Stimulated activated CD8-positive, alpha-beta memory T cell treated with anti-CD3 and anti-CD28 coated beads, Interleukin-4, amount 100 ng/mL, for 24 hours (primary cell): ENCODE measurements at places on chromosomes 5 and 9.

- no peak for DNase-seq
Observed at GRCh38 chr9:112103405-112103804, 71.7 kb downstream of the SUSD1 start.

DNA sequence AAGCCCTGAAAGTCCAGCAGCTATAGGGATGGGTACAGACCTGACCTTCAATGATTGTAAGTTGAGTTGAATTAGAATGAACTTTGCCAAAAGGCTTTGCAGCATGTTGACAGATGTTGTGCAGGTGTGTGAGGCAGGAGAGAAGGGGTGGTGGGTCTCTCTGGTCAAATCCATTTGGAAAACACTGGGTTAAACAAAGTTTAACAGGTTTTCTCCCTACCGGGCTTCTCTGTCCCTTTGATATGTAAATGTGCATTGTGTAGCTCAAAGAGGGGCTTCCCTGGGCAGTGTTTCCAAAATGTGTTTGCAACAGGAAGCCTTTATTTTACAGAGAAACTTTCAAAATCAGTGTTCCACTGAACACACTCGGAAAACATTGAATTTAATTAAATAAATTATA lies 72.1 kb upstream of the BRINP1 start:
- DNase-seq: no peak

GRCh38 chr5:35087991-35088390 lies 40.2 kb upstream of the AGXT2 start:
- no peak for DNase-seq

GRCh38 chr9:88477300-88477751 lies 57.7 kb upstream of the NXNL2 start:
- DNase-seq: no peak

DNA sequence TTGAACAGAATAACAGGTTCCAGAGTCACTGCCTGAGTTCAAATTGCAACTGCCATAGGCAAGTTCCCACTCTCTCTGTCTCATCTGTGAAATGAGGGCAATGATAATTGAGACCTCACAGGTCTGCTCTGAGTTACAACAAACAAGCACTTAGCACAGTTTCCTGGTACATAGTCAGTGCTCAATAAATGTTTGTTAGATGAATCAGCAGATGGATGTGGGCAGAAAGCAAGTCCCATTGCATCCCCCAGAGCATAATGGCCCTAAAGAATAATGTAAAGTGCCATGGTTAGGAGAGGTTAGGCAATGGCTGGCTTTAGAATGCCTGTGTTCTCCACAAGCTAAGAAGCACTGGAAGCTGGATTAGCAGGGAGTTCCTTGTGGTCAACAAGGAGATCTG lies 136.5 kb upstream of the LARP1 start:
- DNase-seq: no peak

DNA sequence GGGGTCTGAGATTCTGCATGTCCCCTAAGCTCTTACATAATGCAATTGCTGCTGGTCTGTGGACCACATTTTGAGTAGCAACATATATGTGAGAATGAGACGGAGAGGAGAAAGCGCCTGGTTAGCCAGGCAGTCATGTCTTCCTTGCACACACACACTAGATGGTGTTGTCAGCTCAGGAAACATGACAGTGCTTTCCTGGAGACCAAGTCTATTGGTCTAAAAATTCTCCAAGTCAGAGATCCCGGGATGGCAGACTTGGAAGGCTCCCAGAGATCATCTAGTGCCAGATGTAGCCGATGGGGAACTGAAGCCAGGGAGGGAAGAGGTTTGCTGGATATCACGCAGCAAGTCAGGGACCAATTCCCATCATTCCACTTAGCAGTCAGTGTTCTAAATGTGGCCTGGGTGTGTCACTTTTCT lies 53.4 kb downstream of the GALNT12 start:
- DNase-seq: no peak

- DNase-seq: no peak
Observed at GRCh38 chr5:140563596-140563995, 802 bp downstream of the APBB3 start.

DNA sequence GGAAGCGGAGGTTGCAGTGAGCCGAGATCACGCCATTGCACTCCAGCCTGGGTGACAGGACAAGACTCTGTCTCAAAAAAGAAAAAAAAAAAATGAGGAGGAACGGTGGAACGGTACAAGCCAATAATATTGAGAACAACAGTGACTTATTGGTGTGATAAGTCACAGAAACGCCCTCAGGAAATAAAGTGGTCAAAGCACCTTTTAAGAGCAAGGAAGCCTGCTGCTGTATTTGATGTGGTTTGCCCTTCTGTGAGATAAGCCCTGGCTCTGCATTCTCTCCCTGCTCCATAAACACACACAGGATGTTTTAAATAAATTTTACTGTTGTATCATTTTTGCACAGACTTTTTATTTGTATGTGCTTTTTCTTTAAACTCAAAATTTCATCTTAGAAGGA lies 269.9 kb upstream of the MSX2 start:
- DNase-seq: no peak

GRCh38 chr9:19009391-19009965 lies 23.5 kb downstream of the SAXO1 start:
- no peak for DNase-seq

DNA sequence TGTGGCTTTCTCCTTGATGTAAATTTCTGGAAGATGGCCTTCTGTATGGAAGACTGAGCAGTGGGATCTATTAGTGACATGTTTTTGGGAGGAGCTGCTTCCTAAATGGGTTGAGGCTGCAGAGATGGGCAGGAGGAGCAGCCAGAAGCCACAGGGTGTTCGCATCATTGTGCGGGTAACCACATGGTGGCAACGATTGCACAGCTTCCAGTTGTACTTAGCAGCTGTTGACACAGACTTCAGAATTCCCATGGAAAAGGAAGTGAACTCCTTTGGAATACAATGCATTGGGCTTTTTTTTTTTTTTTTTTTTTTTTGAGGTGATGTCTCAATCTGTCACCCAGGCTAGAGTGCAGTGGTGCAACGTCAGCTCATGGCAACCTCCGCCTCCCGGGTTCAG lies 297.3 kb downstream of the NR3C1 start:
- DNase-seq: no peak

- no peak for DNase-seq
Observed at GRCh38 chr5:131795228-131795627, 1.6 kb downstream of the FNIP1 start.

DNA sequence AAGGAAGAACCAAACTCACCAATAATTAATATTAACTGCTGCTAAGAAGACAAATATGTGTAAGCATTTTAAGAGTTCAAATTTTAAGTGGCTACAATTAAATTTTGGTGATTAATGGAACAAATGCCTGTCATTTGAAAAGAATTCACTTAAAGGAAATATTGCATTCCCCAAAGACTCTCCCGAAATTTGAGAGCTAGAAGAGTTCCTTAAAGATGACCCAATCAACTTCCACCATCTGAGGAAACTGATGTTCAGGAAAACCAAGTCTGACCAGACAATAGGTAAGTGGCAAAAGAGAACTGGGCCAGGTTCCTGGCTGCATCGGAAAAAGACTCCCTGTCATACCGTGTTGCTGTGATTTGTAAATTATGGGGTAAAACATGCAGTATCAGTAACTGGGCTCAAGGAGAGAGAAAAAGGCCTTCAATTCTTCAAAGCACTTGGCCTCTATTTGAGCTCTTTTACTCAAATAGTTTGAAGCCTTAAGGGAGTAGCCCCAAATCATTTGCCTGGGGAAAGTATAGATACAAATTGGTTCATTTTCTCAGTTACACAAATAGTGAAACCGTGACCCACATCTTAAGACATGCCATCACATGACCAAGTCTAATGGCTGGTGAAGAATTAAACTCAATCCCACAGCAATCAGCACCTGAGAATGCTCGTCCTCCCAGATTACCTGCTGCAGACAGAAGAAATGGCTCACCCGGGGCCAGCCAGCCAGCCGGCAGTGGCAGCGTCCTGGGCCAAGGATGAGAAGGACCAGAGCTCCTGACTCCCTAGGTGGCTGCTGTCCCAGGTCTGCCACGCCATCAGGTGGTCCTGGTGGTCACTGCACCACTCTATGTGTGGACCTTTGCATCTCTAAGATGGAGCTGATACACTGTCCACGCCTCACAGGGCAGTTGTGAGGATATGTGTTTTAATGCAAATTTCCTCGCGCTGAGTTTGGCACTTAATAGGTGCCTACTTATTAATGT lies 162.9 kb downstream of the TTLL11 start:
- DNase-seq: no peak

DNA sequence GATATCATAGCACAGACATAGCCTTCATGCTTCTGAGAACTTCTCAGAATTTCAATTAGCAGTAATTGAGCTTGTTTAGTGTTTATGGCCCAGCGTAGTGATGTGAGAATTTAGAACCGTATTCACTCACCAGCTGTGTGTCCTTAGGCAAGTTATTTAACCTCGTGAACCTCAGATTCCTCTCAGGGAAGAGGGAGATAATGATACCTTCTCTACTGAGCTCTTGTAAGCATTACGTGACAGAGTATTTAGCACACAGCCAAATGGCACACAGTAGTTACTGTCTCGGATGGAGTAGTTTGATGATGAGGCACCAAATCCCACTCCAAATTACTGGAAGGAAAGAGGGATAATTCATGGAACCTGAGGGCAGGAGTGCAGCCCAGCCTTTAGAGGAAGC lies 429.3 kb downstream of the CCDC171 start:
- no peak for DNase-seq

DNA sequence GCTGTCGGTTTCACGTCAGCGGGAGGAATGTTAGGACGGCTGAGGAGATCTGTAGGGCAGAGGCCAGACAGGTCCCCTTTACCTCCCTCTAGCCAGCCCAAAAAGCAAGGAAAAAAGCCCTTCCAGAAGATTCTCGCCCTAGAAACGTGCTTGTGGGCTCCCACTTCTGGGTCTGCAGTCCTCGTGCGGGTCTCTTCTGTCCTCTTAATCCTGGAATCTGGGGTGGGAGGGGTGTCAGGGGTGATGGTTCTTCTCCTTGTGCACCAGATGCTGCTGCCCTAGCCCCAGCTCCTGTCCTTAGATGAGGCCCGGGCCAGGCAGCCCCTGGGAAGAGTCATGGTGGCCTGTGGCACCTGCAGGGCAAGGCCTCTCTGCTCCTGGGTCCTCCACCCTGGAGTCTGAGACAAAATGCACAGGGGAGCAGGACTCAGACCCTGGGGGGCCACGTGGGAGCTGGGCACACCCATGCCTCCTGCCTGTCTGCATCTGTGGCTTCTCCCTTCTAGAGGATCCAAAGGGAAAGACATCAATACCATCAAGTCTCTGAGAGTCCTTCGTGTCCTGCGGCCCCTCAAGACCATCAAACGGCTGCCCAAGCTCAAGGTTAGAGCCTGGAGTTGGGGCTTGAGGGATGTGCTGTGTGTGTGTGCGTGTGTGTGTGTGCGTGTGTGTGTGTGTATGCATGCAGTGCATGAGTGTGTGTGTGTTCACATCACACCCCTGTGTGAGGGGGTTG lies 174.2 kb downstream of the CACNA1B start:
- DNase-seq: no peak

GRCh38 chr5:14914623-14915260 lies 43.2 kb upstream of the ANKH start:
- DNase-seq: no peak

- DNase-seq: no peak
Observed at GRCh38 chr9:110835859-110836271, 167.3 kb downstream of the MUSK start.

- no peak for DNase-seq
Observed at GRCh38 chr9:134426436-134426835, 100.2 kb downstream of the RXRA start.

DNA sequence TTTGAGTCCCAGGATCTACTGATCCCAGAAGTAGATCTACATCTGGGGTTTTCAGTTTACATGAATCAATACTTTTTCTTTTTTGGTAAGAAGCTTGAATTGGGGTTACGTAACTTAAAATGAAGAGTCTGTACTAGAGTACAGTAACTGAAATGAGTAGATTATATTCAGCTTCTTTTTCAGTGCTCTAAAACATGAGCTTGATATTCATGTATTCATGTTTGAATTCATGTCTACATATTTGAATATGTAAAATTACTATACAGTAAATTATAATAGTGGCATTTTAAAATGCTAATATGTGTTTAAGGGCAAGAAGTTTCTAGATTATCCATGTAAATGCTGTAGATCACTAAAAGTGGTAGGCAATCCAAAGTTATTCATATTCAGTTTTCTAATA lies 14.8 kb downstream of the POU5F2 start:
- DNase-seq: no peak

DNA sequence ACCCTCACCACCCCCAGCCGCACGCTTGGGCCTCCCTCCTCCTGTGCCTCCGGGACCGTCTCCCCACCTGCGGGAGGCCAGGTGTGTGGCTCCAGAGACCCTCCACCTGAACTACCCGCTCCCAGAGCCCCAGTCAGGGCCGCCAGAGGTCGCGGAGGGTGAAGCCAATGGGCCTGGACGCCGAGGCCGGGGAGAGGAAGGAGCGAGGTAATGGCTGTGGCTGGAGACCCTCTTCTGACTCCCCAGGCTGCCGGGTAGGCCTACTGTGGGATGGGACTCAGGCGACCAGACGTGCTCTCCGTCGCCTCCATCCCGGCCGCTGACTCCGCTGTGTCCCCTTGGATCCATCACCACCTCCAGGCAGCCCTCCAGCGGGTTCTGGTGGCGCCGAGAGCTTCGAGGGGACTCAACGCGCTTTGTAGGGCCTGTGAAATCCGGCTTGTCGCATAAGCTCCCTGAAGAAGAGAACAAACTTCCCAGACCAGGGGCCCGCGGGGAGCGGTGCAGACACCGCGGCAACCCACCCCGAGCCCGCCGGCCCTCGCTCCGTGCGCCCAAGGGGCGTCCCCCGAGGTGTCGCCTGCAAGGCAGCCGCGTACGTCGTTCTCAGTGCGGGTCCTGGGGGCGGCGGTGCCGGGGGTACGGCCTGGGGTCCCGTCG lies 12.6 kb downstream of the IRX2 start:
- DNase-seq: no peak

- DNase-seq: no peak
Observed at GRCh38 chr5:61981886-61982285, 324.1 kb upstream of the KIF2A start.

DNA sequence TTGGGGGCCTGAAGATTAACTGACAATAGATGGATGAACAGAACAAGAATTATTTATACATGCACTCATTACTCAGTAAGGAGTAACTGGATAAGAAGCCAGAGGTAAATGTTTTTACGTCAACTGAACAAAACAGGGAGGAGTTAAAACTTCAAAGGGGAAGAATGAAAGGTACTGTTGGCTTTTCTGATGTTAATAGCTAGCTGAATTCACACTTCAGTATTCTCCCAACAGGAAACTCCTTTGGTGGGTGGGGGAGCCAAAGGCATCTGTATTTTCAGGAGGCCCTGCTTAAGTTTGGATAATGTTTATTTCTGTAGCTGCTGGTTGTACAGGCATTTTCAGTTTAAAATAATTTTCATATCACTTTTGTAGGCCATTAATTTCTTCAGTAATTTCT lies 23.2 kb upstream of the RFK start:
- no peak for DNase-seq

DNA sequence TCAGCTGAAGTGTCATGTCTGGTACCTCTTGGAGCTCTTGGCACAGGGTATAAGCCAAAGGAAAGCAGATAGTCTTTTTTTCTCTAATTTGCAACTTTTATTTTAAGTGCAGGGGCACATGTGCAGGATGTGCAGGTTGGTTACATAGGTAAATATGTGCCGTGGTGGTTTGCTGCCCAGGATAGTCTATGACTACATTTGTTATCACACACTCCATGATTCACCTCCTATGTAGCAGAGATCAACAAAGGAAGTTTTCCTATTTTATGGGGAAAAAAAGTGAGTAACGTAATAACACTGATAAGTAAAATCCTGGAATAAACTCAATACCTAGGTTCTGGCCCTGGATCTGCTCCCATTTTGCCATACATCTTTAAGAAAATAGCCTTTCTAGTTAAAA lies 234.6 kb downstream of the CAAP1 start:
- DNase-seq: no peak

- DNase-seq: no peak
Observed at GRCh38 chr5:115064380-115064779, 105.3 kb downstream of the TRIM36 start.

GRCh38 chr9:86308687-86309086 lies 26.3 kb upstream of the ISCA1 start:
- no peak for DNase-seq
